ENCODE measurements at places on chromosomes 7 and 10. TPM values are rescaled to one million over a fixed set of nuclear protein-coding genes. Genes with fewer than 3 reads are reported as not detected.
A peak's percentile ranks its signal among the peaks of the same experiment; 100 is the strongest.

- no peak for DNase-seq
- H3K27ac ChIP-seq, result no peak overlapping the region
- no peaks in the 10 kb centered on the region for H3K36me3 ChIP-seq
These were observed 166.8 kb downstream of the SUGCT start for GRCh38 chr7:40301486-40302068.

Gene CCDC146
- total RNA-seq, result 5.8 TPM

- H3K36me3 ChIP-seq, result no peaks in the 10 kb centered on the region
- peak overlapping the region; percentile 78 for H3K27ac ChIP-seq
- H3K4me3 ChIP-seq, result no peak overlapping the region
These were observed 271.9 kb downstream of the ADARB2 start for GRCh38 chr10:1465418-1465911.

DNA sequence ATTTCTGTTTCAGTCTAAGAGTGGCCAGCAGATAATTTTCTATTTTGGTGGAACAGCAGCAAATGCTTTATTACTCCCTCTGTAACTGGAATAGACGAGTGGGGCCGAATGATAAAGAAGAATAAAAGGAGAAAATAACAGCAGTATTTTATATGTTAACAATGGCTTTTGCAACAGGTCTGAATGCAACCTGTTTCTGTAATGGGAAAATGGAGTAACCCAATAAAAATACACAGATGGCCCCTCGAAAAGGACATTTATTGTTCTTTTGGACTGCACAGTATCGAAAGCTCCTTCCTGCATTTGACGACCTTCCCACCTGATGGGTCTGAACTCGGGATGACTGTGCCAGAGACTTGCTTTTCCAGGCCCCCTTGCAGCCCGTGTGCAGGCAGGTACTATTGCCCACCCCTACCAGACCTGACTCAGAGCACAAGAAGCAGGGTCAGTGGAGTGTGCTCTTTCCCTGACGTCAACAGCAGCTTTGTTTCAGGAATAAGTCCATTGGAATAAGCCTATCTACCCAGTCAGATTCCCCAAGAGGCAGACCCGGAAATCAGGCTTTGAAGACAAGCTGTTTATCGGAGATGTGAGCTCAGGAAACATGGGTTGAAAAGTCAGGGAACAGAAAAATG lies 306.5 kb upstream of the NEBL start:
- no peaks in the 10 kb centered on the region for H3K4me1 ChIP-seq
- H3K27me3 ChIP-seq, result no peaks in the 10 kb centered on the region
- H3K36me3 ChIP-seq, result no peaks in the 10 kb centered on the region
- no peak for DNase-seq

GRCh38 chr10:63866747-63867140 lies 345.5 kb downstream of the REEP3 start:
- peaks cover 11% of the 10 kb centered on the region for H3K27me3 ChIP-seq
- H3K4me1 ChIP-seq, result no peaks in the 10 kb centered on the region
- H3K4me3 ChIP-seq, result no peak overlapping the region
- no peak overlapping the region for H3K27ac ChIP-seq
- H3K36me3 ChIP-seq, result no peaks in the 10 kb centered on the region

DNA sequence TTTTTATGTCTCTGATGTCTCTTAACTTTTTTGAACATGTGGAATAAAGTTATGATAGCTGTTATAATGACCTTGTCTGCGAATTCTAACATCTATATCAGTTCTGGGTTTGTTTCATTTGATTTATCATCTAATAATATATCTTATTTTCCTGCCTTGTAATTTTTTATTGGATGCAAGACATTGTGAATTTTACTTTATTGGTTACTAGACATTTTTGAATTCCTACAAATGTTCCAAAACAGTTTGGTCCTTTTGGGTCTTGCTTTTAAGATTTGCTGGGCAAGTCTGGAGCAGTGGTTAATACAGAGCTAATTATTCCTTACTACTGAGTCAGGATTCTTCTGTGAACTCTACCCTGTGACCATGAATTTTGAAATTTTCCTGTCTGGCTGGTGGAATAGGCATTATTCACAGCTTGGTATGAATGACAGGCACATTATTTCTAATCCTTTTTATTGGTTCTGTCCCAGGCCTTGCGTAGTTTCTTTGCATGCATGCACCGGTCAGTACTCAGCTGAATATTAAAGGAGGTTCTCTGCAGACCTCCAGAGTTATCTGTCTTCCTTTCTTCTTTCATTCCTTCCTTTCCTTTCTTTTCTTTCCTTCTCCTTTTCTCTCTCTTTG lies 9.0 kb downstream of the CUTC start:
- H3K27ac ChIP-seq, result no peak overlapping the region
- no peaks in the 10 kb centered on the region for H3K27me3 ChIP-seq
- H3K36me3 ChIP-seq, result peaks cover 6% of the 10 kb centered on the region
- no peaks in the 10 kb centered on the region for H3K4me1 ChIP-seq

Gene FAM3C
- 113 TPM for total RNA-seq

Gene CALML5
- total RNA-seq, result not detected

DNA sequence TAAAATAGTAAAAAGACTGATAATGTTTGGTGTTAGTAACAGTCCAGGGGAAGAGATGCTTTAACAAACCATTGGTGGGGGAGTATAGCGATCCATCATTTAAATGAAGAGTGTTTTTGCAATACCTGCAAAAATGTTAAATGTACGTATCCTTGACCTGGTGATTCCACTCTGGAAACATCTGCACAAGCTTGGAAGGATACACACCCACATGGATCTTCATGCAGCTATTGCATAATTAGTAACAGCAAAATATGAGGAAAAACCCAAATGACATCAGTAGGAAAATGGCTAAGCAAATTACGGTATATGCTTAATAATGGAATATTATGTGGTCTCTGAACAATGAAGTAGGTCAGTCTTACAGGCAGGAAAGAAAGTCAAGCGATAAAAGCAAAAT lies 20.5 kb downstream of the WNT2 start:
- H3K4me3 ChIP-seq, result no peak overlapping the region
- H3K36me3 ChIP-seq, result no peaks in the 10 kb centered on the region
- no peak for DNase-seq
- no peaks in the 10 kb centered on the region for H3K27me3 ChIP-seq

GRCh38 chr10:11612021-11613001 lies 861 bp upstream of the USP6NL start:
- H3K4me1 ChIP-seq, result peaks cover 9% of the 10 kb centered on the region
- peak overlapping the region; percentile 92 for H3K4me3 ChIP-seq
- H3K27ac ChIP-seq, result peak overlapping the region; percentile 88

Gene GRM3
- total RNA-seq, result 0.03 TPM

- peak; percentile 63 for DNase-seq
- no peaks in the 10 kb centered on the region for H3K4me1 ChIP-seq
- H3K27ac ChIP-seq, result peak overlapping the region; percentile 80
- no peaks in the 10 kb centered on the region for H3K27me3 ChIP-seq
These were observed 26.0 kb upstream of the JMJD1C start for GRCh38 chr10:63491588-63492316.

DNA sequence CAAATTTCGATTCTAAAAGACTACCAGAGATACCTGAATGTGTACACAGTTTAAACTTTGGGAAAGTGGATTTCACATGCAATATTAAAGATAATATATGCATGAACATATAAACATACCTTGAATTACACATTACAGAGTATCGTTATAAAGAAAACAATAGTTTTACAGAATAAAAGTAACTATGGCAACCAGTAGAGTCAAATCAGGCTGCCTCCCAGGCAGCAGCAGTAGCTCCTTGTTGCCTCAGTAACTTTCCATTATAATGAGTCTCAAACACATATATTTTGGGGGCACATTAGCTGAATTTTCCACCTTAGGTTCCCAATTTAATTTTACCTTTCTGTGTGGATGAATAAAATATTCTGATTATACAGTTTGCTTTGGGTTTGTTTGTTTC lies 164.4 kb upstream of the FEZF1 start:
- H3K36me3 ChIP-seq, result no peaks in the 10 kb centered on the region
- H3K4me3 ChIP-seq, result no peak overlapping the region
- DNase-seq, result no peak

GRCh38 chr7:99221866-99222265 lies 14.0 kb upstream of the KPNA7 start:
- no peak overlapping the region for H3K27ac ChIP-seq
- no peak overlapping the region for H3K4me3 ChIP-seq
- no peaks in the 10 kb centered on the region for H3K27me3 ChIP-seq
- peaks cover 7% of the 10 kb centered on the region for H3K4me1 ChIP-seq
- DNase-seq, result no peak

Gene RAMP3
- not detected for total RNA-seq

DNA sequence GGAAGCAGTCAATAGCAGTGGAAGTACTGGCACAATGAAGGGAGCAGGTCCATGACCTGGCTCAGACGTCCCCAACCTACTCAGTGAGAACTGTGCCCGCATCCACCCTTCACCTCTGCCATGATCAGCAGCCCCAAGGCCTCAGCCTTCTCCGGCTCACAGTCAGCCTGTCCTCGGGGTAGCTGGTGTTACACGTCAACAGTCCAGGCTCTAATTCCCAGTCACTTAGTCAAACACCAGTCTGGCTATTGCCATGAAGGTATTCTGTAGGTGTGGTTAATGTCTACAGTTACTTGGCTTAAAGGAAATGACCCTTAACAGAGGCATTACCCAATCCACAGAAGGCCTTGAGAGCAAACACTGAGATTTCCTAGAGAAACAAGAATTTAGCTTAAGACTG lies 49.1 kb downstream of the GRB10 start:
- no peaks in the 10 kb centered on the region for H3K27me3 ChIP-seq
- DNase-seq, result peak; percentile 72
- no peak overlapping the region for H3K4me3 ChIP-seq
- peaks cover 21% of the 10 kb centered on the region for H3K4me1 ChIP-seq
- peak overlapping the region; percentile 93 for H3K27ac ChIP-seq
- H3K36me3 ChIP-seq, result no peaks in the 10 kb centered on the region

- H3K4me1 ChIP-seq, result no peaks in the 10 kb centered on the region
- no peak for DNase-seq
- no peaks in the 10 kb centered on the region for H3K36me3 ChIP-seq
- H3K4me3 ChIP-seq, result no peak overlapping the region
- peaks cover 5% of the 10 kb centered on the region for H3K27me3 ChIP-seq
These were observed 16.8 kb downstream of the IL2RA start for GRCh38 chr10:6045314-6045848.

Gene C7orf33
- total RNA-seq, result not detected

GRCh38 chr7:143013473-143013872 lies 13.5 kb downstream of the OR9A2 start:
- H3K27ac ChIP-seq, result peak overlapping the region; percentile 78
- no peaks in the 10 kb centered on the region for H3K36me3 ChIP-seq
- peak; percentile 25 for DNase-seq
- H3K4me1 ChIP-seq, result peaks cover 22% of the 10 kb centered on the region
- no peaks in the 10 kb centered on the region for H3K27me3 ChIP-seq

All from hepatocyte (in vitro differentiated cells).